ENCODE measurements at places on chromosomes 11 and 22.

DNA sequence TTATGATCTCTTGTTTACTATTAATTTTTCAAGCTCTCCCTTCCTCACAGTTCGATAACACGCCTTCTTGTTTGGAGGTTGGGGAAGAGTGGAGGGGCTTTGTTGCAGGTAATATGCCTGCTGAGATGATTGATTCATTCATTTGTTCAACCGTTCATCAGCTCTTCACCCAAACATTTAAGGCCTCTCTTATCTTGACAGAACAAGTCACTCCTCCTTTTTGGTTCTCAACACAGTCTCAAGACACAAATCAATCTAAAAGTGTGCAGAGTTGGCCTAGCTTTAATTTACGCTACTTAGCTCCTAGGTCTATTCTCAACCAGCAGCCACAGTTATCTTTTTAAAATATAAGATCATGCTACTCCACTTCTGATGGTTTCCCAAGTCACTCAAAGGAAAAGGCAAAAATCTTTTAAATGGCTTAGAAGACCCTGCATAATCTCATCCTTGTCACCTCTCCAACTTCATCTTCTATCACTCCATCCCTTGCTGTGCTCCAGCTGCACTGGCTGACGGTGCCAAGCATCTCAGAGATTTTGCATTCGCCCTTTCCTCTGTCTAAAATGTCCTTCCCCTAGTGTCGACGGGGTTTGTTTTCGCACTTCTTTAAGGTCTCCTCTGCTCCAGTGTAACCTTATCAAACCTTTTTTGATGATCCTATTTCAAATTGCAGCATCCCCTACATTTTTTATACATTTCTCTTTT, 60.3 kb downstream of the AMBRA1 start:
- DNase-seq = no peak

- no peak for DNase-seq
Measured at GRCh38 chr11:76666408-76666807, 4.1 kb downstream of the LRRC32 start.

DNA sequence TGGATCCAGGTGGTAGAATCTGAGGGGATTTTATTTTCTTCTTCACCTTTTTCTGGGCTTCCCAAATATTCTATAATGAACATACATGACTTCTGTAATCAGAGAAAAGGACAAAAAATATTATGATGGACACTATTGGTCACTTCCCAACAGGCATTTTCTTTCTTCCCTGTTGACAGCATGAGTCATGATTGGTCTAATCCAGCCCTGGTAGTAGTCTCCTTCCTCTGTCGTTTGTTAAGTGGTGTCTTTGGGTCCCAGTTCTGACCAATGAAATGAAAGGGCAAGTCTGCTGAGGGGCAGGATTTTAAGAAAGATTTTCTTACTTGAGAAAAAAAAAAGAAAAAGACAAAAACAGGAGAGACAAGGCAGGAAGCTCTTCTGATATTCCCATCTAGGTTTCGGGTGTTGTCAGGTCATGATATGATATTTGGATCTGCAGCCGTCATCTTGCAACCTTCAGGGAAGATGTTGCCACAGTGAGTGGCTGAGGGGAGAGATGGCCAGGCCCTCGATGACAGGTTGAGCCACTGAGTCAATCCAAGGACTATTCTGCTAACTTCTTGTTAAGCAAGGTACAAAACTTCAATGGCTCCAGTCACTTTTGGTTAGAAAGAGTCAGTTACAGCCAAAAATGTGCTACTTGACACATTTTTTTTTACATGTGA, 23.3 kb upstream of the PLEKHB1 start:
- no peak for DNase-seq

GRCh38 chr22:36724836-36725235, 21.3 kb upstream of the CACNG2 start:
- no peak for DNase-seq

GRCh38 chr11:106395716-106396349, 318.4 kb downstream of the AASDHPPT start:
- no peak for DNase-seq

- DNase-seq = no peak
Measured at GRCh38 chr11:1856306-1857005, 3.6 kb downstream of the LSP1 start.

GRCh38 chr11:70170596-70171210, 32.4 kb upstream of the FADD start:
- DNase-seq = no peak

DNA sequence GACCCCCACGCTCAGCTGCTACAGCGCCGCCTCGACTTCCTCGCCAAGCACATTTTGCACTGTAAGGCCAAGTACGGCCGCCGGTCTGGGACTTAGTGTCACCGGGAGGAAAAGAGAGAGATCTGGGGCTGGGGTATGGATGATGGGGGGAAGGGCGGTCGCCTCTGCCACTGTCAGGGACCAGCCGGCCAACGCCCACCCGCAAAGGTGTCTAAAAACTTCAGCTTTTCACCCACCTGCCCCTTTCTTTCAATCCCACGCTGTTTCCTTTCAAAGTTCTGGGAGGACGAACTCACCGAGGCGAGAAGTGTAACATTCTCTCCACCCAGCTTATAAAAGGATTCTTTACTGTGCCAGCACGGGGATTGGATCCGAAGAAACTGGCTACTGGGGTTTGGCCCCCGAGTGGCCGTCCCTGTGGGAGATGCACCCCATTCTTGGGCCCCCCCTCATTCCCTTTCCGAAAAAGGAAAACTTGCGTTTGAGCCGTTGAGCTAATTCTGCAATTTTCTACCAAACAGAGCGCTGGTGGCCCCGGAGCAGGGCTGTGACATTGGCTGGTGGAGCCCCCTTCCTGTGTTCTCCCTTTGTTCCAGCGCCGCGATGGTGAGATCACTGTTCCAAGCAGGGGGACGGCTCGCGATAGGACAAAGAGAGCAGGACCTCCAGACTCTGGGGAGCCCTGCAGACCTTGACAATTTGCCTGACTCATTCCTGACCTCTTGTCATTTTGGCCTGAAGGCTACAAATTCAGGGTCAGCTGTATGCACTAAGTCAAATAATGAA, 1.8 kb downstream of the FJX1 start:
- peak; percentile 4 for DNase-seq

DNA sequence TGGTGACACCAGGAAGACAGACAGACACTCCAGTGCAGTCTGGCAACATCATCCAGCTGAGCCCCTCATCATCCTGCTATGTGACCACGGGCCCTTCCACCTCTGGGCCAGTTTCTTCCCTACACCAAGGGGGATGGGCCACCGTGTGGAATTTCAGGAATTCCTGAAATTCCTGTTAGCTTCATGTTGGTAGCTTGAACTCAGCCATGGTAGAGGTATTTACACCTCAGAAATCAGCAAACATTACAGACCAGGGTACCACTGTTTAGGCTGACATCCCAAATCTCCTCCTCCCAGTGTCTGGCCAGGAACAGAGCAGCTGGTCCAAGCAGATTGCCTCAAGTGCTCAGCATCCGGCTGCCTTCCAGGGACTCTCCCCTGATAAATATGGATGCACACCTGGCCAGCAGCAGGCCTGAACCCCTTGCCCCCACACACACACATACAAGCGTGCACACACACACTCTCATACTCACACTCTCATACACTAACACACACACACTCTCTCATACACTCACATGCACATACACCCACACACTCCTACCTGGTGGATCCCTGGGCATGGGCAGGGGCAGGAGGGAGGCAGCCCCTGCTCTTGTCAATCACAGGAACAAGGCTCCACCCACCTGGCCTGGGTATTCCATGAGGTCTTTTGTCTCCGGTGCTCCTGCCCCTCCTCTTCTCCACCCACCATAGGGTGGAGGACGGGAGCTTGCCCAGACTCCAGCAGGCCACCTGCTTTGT, 85.2 kb downstream of the BUD13 start:
- no peak for DNase-seq

GRCh38 chr22:38872831-38873248, 824 bp upstream of the CBX6 start:
- DNase-seq = no peak

- DNase-seq = no peak
Measured at GRCh38 chr22:48333816-48334735, 1493.6 kb downstream of the BRD1 start.

- no peak for DNase-seq
Measured at GRCh38 chr11:19879307-19880087, 166.9 kb downstream of the NAV2 start.

GRCh38 chr11:108698844-108699642, 34.2 kb downstream of the DDX10 start:
- DNase-seq = no peak
